Stimulated activated CD8-positive, alpha-beta memory T cell treated with anti-CD3 and anti-CD28 coated beads, Interleukin-15, amount 100 ng/mL, for 1 hour (primary cell): ENCODE measurements at places on chromosomes 7 and 10.

DNA sequence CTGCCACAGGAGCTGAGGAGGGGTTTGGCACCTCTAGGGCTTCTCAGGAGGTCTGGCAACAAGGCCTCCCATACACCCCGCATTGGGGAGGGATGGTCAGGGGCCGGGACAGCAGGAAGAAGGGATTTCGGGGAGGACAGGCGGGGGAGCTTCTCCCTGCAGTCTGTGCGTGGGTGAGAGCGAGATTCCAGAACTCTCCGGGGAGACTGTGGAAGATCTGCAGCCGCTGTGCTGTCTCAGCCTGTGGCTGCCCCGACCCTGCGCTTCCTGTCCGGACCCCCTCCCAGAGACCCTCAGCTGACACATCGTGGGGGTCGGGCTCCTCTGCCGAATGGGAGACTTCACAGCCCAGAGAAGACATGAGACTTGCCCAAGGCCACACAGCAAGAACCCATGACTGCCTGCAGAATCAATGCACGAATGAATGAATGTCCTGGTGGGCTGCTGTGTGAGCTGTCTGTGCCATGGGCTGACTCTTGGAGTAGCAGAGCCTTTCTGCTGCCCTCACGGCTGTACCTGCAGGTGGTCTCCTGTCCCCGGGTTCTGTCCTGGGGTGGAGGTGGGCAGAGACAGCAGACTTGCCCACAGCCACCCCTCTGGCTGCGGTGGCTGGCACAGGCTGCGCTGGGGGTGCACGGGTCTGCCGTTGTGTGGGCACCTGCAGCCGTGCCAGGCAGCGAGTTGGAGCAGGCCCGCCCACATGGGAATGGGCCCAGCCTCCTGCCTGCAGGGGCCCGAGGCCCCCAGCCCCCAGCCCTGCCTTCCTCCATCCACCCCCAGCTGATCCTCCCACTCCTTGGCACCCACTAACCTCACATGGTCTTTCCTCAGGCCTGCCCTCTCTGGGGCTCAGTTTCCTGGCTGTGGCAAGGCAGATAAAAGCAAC, 16.3 kb upstream of the LFNG start:
- no peak for DNase-seq

DNA sequence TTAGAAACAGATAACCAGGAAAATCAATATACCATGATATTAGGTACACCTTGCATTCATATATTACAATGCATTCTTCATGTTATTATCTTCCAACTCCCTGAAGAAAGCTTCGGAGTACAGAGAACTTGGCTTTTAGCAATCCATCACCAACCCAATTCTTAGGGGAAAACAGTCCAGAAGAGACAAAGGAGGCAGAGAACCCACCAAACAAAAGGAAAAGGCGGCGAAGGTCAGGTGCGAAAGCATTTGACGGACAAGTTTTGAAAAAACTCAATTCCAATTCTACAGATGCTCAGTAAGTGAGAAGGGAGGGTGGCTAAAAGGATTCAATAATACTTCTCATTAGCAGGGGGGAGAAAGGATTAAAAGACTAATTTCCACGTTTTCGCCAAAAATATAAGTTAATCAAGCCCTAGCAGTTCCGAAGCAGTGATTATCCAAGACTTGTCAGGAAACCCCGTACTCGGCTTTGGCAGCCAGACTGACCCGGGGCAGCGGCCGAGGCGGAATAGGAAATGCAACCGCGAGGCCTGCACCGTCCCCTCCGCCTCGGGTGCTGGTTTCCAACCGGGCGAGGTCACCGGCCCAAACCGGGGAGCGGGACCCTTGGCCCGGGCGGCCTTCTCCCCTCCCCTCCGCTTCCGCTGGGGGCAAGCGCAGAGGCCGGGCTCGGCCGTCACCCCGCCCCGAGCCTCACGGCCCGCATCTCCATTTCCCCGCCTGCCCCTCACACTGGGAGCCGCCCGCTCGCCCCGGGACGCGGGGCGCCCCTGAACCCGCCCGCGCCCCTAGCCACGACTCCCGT, 747 bp downstream of the GDI2 start:
- DNase-seq = peak; percentile 6

DNA sequence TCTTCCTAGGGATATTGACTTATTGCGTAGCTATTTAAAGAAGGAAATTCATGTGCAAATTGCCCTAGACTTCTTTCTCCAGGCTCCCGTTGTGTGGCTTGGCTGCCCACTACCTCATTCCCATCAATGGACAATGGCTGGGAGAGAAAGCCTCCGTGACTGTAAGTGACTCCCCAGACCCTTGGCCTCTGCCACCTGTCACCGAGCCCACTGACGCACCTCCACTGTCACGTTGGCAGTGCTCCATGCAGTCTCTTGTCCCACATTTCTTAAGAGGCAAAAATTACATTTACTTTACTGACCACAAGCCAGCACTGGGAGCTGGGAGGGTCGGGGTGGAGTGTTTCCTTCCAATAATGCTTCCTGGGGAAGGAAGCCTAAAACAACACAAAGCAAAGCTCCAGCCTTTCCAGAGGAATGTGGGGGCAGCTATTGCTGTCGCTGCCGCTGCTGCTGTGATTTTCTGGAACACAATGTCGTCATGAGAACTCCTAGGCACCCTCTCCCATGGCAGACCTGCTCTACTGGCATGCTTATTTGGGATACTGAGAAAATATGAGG, 89.7 kb upstream of the STEAP1B start:
- DNase-seq = no peak

DNA sequence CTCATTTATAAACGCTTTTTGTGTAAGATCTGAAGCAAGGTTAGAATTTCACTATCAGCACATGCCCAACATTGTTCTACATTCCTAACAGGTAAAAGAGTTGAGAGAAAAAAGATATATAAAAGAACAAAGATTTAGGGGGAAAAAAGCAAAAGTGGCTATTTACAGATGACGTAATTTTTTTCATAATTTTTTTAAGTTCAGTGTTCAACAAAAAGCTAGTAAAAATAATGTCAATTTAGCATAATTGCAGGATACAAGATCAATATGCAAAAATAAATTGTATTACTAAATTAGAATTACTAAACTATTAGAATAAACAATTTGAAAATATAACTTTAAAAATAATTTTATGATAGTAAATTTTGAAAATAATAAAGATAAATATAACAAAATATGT, 405.0 kb downstream of the SEMA3D start:
- DNase-seq = no peak

- DNase-seq = no peak
These were observed 673.4 kb downstream of the AUTS2 start for GRCh38 chr7:70271617-70272081.

DNA sequence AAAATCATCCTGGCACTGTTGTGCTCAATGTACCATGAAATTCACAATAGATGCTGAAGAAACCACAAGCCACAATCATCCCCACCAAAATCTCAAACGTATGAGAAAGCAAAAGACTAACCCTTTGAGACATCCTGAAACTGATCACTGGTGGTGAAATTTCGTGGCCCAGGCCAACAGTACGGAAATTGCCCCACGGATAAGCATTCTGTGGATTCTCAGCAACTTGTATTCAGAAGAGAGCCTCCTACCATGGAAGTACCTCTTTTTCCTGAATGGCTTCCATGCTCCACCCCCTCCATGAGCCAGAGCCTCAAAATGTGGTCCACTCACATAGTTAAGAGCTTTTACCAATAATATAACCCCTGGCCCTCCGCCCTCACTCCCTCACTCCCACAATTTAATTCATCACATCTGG, 163.9 kb upstream of the AUTS2 start:
- no peak for DNase-seq

DNA sequence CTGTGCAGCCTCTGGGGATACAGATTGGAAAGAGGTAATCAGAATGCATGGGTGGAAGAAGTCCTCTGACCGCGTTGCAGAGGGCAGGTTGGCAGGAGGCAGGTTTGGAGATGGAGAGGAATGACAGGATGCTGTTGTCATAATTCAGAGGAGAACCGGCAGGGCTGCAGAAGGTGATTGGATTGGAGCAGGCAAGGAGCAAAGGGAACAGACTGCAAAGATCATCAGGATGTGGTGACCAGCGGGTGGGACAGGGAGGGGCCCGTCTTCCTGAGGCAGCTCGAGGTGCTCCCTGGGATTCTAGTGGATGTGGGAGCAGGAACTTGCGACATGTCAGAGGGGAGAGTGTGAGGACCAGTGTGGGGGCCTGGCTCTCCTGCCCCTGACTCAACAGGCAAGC, 78.5 kb upstream of the PPIF start:
- DNase-seq = no peak

DNA sequence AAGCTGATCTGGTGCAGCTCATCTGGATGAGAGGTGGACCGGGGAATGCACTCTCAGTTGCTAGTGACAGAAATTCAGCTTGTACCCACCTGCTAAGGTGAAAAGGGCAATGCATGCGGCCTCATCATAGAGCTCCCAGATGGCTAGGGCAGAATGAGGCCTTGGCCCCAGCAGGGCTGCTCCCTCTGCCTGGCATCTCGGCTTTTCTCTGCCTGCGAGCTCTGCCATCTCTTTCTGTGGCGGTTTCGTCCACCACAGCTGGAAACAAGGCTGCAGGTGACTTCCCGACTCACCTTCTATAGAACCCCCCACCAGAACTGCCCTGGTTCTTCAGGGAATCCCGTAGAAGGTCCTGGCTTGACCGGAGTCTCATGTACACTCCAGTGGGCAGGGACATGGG, 60.1 kb downstream of the TACC2 start:
- no peak for DNase-seq

GRCh38 chr7:16318989-16319915, 102.1 kb downstream of the CRPPA start:
- DNase-seq = no peak

DNA sequence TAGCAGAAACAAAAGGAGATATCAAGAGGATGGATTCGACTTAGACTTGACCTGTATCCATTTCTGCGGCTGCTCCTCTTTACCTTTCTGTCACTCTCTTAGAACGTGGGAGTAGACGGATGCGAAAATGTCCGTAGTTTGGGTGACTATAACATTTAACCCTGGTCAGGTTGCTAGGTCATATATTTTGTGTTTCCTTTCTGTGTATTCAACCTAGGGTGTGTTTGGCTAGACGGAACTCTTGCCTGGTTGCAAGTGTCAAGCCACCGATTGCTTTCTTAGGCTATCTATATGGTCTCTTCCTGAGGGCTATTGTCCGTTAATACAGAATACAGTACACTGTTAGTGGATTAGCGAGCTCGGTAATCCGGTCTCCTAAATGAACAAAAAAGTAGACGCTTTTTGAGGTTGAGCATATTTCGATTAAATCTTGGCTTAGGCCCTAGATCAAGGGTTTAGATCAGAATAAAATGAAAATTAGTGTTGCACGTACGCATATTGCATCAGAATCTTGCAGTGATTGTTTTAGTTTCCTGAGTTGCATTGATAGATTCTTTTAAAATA, 1.2 kb downstream of the PTEN start:
- no peak for DNase-seq

DNA sequence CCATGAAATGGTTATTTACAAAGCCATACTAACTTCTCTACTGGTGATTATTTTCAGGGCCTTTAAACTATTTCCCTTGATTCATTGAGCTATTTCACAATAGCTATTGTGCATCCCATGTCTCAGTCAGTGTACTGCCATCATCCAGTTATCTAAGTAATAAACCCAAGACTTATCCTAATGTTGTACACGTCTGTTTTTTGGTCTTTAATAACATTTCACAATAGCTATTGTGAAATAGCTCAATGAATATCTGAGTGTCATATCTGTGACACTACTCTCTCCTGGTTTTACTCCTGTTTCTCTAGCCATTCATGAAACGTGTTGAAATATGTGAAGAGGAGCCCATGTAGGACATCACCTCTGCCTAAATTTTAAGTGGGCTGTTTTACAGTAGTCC, 36.5 kb upstream of the TMEM140 start:
- DNase-seq = no peak

DNA sequence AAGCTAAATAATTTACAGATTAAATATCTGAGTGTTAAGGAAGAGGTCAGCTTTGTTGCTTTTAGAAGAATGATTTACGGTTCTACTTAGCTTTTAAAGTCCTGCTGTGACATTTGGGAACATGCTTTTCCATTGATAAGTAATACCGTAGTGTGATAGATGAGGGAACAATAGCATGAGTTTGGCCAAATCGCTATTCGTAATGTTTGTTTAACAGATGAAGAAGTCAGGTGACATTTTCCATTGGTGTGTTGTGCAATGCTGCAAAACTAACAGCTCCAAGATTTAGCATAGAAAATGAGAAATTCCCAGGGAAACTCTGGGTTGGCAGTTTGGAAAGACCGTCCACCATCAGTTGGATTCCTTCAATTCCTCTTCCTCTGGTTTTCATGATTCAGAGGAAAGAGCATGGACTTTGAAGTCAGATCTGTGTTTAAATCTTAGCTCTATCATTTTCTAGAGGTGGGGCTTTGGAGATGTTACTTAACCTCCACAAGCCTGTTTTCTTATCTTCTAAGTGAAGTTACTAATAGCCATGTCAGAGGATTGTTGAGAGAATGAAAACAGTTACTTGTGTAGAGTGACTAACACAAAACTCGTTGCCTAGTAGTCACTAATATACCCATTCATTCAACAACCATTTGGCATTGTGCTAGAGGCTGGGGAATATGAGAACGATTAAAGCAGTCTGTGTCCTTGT, 140.4 kb upstream of the BMPER start:
- DNase-seq = no peak

DNA sequence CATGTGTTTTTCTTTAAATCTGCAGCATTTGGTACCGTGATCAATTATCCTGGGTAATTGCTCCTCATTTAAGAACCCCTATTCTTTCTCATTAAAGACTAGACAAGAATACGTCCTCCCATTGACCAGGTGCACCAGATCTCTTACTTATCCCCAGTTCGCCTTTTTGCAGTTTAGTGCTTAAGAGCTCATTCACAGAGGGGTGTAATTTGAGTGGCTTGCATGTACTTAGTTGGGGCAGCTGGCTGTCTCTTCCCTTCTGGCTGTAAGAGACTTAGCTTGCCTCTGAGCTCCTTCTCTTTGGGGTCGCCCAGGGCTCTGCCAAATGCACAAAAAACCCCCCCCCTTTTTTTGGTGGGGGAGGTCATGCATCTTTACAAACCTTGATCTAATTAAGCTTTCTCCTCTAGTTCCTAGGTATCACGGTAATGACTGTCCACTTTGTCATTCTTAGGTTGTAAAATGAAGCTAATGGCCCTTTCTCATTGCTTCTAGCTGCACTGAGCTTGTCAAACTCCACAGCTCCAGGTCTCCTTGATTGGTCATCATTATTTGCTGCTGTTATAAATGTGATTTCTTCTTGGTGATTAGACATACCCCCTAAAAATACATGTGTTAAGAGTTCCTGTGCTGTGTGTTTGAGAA, 26.3 kb downstream of the GAD2 start:
- no peak for DNase-seq

DNA sequence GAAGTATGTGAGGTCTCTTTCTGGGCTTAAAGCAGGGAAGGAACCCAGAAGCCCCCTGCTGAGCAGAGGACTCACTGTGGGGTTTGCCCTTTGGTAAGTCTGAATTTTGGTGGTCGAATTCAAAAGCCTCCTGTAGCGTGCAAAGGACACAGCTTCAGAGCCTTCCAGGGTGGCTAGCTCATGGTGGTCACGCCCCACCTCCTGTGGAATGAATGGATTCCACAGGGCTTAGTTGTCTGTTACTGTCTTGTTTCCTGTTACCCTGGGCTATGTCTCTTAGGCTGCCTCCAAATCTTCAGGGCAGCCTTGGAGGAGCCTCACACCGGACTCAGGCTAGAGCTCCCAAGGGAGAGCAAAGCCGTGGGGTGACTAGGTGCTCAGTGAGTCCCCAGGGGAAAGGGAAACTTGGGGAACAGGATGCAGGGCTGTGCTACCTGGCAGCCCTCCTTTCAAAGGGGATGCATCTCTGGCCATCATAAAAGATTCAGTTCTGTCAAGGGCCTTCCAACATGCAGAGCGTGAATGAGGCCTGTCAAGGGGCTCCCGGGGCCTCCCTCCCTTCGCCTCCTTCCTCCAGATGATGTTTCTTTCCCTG, 211.7 kb downstream of the CCSER2 start:
- no peak for DNase-seq
